ENCODE measurements at places on chromosomes 6 and 20.

GRCh38 chr6:165515963-165516624, 146.9 kb downstream of the PDE10A start:
- DNase-seq: no peak

DNA sequence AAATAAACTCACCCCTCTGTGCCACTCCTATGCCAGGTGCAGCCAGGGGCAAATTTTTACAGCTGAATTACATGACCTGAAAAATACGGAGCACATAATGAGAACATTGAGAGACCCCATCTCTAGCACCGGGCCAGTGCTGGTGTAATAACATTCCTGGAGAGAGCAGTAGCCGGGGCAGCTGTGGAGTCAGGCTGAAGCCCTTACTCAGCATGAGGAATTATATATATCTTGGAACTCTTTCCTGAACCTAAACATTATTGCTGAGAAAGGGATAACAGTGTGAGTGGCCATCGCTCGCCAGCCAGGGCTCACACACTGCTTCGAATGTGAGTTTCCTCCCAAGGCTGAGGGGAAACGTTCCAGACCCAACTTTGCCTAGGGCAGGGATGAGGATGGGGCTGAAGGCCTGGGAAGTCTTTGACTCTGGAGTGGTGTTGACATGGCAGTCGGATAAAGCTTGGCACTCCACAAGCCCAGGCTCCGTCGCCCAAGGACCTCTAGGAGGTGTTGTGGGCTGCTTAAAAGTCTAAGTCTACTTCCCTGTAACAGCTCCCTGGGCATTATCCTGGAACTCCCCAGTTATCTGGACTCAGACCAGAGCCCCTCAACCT, 269.8 kb downstream of the CDC5L start:
- no peak for DNase-seq

DNA sequence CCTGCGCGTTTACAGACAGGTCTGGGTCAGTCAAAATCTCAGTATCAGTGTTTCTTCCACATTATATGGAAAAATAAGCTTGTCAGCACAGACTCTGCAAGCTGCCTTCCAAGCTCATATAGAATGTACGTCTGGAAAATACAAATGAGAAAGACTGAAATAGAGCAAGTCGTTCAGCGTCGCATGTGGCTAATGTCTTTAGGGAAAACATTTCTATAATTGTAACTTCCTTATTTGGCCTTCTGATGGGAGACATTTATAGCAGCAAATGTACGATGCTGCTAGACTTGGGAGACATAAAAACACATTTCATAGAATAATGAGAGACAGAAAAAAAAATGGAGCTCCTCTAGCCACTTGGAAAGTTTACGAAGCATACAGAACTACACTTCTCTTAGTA, 122.2 kb downstream of the KIF16B start:
- DNase-seq: no peak

DNA sequence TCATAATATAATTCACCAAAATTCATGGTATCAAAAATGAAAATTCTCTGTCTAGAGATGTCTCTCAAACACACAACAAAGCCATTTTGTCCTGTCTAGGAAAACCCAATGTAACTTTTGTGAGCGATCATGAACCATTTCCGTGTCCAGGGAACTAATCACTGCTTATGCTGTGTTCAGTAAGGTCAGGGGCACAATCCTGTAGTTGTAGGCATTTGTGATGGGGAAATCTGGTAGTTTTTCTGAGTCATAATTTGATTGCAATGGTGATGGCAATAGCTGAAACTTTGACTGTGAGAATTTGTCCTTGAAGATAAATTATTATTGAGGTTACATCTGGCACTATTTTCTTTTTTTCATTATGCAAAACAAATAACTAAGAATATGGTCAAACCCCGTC, 21.0 kb upstream of the GCLC start:
- DNase-seq: no peak

GRCh38 chr6:26032340-26033084, 54.7 kb upstream of the HFE start:
- DNase-seq: no peak

DNA sequence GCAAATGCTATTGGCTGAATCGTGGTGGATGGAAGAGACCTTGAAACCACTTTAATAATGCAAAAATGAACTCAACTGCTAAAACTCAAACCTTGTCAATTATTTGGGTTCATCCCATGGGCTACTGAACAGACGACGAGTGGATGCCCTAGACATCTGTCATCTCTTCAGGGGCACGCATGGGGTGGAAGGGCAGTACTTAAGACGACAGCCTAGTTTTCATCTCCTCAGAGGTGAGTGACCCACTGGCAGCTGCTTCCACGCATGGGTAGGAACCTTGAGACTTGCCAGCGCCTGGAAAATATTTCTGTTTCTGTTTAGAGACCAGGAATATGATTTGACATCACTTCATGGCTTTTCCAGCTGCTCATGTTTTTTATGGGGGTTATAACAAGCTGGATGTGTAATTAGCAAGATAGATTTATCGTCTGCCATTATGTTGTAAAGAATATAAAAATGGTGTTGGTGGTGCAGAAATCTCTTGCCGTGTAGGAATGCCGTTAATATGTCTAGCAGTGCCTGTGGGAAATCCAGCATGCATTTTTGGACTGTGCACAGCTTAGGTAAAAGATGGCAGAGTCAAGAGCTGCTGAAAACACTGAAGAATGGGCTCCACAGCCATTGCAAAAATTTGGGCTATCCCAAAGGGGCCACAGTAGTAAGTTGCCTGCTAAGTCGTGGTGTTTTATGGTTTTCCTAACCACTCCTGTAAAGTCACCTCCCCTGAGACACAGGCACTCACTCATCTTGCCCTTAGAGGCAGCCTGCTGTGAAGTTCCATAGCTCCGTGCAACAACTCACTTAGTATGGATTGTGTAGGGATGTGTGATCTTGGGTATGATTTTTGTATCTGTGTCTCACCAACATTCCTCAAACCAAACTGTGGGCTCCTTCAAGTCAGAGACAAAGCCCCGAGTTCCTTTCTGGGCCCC, 203.3 kb downstream of the EYA2 start:
- no peak for DNase-seq

DNA sequence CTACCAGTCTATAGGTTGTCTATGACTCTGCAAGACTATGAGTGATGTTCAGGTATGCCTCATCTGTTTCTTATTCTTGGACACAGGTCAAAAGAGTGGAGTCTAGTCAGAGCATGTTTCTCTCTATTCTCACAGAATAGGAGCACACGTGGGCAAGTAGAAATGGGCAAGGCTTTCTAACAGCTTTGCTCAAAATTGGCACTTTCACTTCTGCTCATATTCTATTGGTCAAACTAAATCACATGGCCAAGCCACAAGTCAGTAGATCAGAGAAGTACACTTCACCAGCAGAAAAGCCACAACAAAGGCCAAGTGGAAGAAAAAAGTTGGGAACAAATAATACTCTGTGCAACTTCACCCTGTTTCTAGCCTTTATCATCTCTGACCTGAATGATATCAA, 354.5 kb upstream of the SYNCRIP start:
- no peak for DNase-seq

DNA sequence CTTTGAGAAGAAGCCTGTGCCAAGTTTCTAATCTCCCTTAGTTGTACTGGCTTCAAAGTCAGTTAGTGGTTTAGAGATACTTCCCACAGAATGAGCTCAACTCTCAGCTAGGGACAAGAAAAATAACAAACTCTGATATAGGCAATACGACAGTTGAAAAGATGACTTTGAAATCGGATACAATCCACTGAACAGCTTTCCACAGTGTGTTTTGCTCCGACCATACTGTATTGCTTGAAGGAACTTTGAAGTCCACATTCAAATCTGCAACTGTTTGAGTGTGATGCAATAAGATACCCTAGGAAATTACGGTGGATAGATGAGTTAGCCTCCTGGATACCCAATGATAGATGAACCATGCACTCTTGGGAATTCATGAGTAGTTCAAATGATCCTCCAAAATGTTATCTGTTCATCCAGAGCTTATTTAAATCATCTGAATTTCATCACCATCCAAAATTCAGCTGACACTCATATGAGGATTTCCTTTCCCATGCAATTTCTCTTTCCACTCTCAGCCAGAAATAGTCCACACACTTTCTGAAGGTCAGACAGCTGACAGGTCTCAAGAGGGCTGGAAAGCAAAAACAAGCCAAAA, 443.8 kb downstream of the HAO1 start:
- DNase-seq: no peak

DNA sequence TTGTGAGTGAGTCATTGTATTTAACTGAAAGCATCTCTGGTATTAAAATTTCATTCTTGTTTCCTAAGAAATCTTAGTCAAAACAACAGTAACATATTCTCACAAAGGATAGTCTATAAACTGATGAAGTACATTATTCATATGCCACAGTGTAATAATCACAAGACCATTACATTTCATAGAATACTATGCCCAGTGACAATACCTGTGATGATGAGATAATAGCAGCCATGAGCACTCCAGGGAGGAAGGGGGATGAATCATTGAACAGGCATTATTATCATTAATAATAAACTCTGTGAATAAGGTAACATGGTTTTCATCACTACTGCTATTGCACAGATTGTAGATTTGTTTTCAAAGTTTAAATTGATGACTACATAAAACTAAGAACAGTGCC, 667.9 kb downstream of the EPM2A start:
- no peak for DNase-seq

DNA sequence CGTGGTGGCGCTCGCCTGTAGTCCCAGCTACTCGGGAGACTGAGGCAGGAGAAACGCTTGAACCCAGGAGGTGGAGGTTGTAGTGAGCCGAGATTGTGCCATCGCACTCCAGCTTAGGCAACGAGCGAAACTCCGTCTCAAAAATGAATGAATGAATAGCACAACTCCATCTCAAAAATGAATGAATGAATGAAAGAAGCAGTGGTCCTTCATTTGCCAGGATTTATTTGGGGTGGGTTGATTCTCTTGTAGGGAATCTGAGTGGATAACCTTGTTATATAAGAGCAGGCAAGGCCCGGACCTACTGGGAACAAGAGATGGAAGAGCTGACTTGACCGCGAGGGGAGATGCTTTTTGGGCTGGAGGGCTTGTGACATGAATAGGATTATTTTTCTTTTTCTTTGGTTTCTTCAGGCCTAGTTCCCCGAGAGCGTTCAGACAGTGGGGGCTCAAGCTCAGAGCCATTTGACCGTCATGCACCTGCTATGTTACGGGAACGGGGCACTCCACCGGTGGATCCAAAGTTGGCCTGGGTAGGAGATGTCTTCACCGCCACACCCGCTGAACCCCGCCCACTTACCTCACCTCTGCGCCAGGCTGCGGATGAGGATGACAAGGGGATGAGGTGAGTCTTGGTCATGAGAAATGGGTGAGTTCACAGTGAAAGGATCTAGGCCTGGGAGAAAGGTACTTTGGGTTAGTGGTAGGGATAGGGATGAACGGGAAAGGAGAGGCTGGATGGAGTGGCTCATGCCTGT, 9.8 kb downstream of the PRRC2A start:
- no peak for DNase-seq

- no peak for DNase-seq
These were observed 4.2 kb downstream of the BEND6 start for GRCh38 chr6:56959094-56959493.

GRCh38 chr6:87213364-87213763, 58.0 kb downstream of the ZNF292 start:
- DNase-seq: no peak

GRCh38 chr6:132764370-132764769, 6.7 kb upstream of the VNN2 start:
- no peak for DNase-seq

DNA sequence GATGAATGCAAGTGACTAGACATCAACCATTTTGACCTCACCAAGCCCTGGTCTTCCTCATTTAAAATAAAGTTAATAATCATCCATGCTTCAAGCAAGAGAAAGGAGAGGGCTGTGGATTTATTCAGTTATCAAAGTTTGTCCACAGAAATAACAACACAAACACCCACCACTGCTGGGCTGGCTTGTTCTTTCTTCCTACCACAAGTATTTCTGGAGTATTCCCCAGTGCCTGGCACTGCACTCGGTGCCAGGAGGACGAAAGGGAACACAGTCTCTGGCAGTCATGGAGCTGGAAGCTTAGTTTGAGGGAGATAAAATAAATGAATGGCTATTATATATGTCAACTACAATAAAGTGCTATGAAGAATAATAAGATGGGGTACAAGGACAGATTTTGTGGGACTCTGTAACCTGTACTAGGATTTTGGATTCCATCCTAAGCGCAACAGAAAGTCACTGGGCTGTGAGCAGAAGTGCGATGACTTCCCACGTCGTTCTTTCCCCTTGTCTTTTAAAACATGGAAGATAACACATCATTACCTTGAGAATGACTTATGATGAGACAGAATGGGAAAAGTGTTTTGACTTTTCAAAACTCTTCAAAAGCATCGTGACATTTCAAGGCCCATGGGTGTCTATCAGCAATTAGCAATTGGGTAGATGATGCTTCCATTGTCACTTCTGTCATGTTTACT, 74.5 kb upstream of the TRAF3IP2 start:
- DNase-seq: no peak

DNA sequence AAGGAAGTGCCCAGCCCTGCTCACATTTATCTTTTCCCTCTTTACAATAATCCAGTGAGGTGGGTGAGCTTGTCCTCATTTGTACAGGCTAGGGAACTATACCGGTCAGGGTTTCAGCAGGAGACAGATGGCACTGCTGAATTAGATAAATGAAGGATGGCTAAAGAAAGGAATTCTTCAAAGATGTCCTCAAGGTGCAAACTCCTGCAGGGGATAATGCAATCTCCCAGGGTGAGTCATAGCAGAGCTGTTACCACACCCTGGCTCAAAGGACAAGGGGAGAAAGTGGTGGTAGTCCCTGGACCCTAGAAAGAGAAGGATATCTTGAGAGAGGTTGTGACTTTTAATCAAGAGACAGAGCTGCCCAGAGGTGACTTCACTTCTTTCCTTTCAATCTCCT, 66.7 kb downstream of the RFPL4B start:
- DNase-seq: no peak

DNA sequence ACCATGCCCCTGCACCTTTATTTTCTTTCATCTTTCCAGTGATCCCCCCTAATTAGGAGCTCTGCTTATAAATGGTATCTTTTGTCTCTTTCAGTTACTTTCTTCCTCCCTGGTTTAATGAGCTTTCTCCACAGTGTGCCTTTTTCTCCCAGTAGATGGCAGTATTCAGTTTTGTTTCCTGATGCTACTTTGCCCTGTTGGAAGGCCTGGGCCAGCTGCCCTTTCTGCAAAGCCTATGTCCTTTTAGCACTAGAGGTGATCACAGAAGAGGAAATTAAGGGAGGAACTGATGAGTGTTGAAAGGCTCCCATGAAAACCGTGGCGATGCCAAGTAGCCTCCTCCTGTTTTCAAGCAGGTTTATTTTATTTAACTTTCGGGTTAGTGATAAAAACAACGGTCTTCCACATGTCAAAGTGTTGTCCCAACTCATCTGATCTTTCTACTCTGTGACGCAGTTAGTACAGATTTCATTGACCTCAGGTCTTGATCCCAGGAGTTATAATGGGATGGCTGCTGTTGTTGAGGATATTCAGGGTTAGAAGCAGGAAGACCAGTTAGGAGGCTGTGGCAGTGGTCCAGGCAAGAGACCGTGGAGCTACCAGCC, 184.2 kb upstream of the BMP2 start:
- no peak for DNase-seq

- no peak for DNase-seq
These were observed 9.9 kb upstream of the SDCBP2 start for GRCh38 chr20:1338801-1339200.

GRCh38 chr6:24980507-24981385, 45.0 kb upstream of the RIPOR2 start:
- DNase-seq: no peak
